ENCODE measurements at places on chromosomes 13 and 19. TPM values are rescaled to one million over a fixed set of nuclear protein-coding genes. Genes with fewer than 3 reads are reported as not detected.

LRRC63 gene
- total RNA-seq = 0.17 TPM

OR7A5 gene
- total RNA-seq = not detected

ZNF112 gene
- total RNA-seq = 5.4 TPM

ZNF541 gene
- total RNA-seq = 0.47 TPM

RAB4B gene
- total RNA-seq = 10.1 TPM

TMEM255B gene
- 12.1 TPM for total RNA-seq

CDC37 gene
- 157 TPM for total RNA-seq

ZNF536 gene
- total RNA-seq = 6.4 TPM

ZNF534 gene
- total RNA-seq = 0.57 TPM

ATP8B3 gene
- 0.89 TPM for total RNA-seq

NCAN gene
- total RNA-seq = not detected

SULT2A1 gene
- not detected for total RNA-seq

ZNF837 gene
- 0.37 TPM for total RNA-seq

RFPL4AL1 gene
- not detected for total RNA-seq

ZNF432 gene
- total RNA-seq = 8.4 TPM

SLC17A7 gene
- total RNA-seq = 1.4 TPM

ZNF888 gene
- 1.4 TPM for total RNA-seq

SHISA7 gene
- total RNA-seq = not detected

CACNG7 gene
- total RNA-seq = not detected

WDR62 gene
- 28.7 TPM for total RNA-seq

KLK3 gene
- total RNA-seq = not detected

All from left ventricle myocardium superior (tissue), 1 donor.